SK-MEL-5 (cell line): ENCODE measurements at places on chromosomes 5 and 9.

GRCh38 chr9:76557674-76558225, 98.8 kb downstream of the GCNT1 start:
- DNase-seq = no peak

DNA sequence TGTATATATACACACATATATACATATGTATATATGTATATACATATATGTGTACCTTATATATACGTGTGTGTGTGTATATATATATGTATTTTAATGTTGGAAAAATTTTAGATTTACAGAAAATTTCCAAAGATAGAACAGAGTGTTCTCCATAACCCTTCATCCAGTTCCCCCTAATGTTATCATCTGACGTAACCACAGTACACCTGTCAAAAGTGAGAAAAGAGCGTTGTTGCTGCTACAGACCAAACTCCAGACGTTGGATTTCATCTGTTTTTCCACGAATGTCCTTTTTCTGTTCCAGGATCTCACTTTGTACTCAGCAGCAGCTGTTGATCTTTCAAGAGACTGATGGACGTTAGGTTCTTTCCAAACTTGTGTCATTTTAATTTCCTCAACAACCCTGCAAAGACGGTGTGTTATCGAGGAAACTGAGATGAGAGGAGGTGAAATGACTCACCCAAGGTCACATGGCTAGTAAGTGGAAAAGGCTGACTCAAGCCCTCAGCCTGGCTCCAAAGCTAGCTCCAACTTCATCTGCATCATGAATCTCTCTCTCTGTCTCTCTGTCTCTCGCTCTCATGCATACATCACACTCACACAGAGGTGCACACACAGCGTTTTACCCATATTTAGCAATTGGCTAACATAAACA, 17.0 kb upstream of the NTNG2 start:
- DNase-seq = no peak

DNA sequence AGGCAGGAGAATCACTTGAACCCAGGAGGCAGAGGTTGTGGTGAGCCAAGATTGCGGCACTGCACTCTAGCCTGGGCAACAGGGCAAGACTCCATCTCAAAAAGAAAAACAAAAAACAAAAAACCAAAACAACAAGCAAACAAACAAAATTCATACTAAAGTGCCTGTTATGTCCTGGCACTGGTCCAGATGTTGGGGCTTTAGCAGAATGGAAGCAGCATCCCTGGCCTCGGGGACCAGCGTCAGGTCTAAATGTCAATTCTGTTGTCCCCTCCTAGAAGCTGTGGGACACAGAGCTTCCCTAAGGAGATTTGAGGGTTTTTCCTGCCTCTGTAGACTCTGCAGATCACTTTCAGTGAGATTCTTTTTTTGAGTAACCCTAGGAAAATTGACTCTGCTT, 26.2 kb downstream of the PPARGC1B start:
- no peak for DNase-seq

DNA sequence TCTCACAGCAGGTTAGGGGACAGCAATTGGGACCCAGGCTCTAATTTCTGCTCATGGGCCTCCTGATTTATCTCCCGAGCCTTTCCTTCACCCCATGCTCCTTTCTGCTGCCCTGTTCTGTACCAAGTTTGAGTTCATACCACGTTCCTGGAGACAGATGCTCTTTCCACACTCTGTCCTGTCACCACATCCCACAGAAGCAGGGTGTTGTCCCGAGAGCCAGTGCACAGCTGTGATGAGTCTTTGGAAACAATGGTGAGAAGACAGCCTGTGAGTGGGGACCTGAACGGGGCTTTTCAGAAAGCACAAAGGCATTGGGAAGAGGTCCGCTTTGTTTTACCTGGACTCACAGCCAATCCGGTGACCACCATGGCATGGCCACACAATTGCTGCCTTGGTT, 17.4 kb downstream of the WDR31 start:
- no peak for DNase-seq

GRCh38 chr9:136551401-136552116, 5.7 kb upstream of the NOTCH1 start:
- no peak for DNase-seq

- no peak for DNase-seq
Measured at GRCh38 chr9:106829666-106830408, 33.1 kb upstream of the ZNF462 start.

GRCh38 chr5:143106174-143106573, 297.3 kb downstream of the NR3C1 start:
- peak; percentile 30 for DNase-seq

DNA sequence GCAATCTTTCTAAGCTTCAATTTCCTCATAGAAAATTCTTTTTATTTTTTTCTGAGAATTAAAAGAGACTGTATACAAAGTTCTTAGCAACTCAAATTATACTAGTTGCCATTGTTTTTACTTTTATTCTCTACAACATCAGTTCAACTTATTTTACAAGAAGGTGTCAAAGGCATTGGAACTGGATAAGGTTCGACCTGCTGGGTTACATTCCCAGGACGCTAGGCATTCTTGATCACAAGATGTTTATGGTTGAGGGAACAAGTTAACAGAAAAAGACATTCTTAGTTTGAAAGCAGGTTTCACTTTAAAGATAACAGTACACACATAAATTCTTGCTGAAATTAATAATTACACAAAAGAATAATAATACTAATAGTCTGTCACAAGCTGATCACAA, 163.5 kb upstream of the SNX2 start:
- DNase-seq = no peak

- no peak for DNase-seq
Measured at GRCh38 chr5:126686451-126687126, 85.8 kb downstream of the PHAX start.

DNA sequence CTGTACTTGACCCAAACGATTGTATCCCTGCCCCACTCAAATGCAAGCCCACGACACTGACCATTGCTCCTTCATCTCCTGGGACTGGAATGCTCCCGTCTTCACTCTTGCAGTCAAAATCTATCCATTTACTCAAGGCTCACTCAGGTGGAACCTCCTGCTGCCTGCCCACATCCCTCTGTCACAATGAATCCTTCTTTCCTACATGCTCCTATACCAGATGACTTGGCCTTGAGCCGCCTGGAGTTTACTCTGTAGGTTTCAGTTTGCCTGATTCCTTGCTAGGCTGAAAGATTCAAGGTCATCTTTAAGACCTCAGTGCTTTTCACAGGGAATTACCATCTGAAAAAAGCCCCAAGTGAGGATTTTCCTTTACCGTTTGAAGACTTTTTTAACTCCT, 264.1 kb downstream of the GLIS3 start:
- DNase-seq = no peak

- DNase-seq = no peak
Measured at GRCh38 chr9:76365028-76365427, 29.2 kb downstream of the RFK start.

DNA sequence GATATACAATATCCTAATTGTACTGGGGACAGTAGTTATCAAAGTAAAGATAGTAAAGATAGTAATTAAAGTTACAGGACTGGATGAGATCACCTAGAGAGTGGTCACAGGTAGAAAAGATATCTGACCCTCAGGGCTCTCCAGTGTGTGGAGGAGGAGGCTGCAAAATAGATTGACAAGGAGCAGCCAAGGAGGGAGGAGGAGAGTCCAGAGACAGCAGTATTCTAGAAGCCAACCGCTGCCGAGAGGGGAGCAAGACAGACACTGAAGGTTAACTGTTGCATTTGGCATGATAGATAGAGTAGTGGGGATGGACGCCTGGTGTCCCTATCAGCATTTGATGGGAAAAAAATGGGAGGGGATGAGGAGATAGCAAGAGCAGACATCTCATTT, 17.0 kb upstream of the F2RL1 start:
- DNase-seq = no peak

GRCh38 chr5:83029912-83030311, 47.3 kb downstream of the TMEM167A start:
- DNase-seq = no peak

GRCh38 chr5:167413506-167413905, 877.9 kb upstream of the WWC1 start:
- DNase-seq = no peak

GRCh38 chr9:97387504-97387886, 24.4 kb upstream of the TDRD7 start:
- no peak for DNase-seq

DNA sequence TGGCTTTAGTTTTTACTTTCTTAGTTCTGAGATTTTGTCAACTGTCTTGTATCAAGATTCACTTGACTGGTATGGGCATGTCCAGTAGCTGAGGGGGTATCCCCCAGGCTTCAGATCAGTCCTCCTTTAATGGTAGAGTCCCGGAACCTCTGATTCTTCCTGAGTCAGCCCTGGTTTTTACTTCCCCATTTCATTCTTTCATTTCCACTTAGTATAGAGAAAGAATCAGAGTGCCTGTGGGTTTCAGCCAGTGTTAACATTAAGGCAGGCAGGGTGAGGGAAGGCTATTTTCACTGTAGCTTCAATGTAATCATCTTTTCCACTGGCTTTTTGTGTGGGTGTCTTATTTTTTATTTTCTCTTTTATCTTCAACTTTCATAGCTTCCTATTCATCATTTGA, 8.3 kb upstream of the COMMD10 start:
- no peak for DNase-seq

- no peak for DNase-seq
Measured at GRCh38 chr5:138033386-138033808, 518 bp upstream of the FAM13B start.

DNA sequence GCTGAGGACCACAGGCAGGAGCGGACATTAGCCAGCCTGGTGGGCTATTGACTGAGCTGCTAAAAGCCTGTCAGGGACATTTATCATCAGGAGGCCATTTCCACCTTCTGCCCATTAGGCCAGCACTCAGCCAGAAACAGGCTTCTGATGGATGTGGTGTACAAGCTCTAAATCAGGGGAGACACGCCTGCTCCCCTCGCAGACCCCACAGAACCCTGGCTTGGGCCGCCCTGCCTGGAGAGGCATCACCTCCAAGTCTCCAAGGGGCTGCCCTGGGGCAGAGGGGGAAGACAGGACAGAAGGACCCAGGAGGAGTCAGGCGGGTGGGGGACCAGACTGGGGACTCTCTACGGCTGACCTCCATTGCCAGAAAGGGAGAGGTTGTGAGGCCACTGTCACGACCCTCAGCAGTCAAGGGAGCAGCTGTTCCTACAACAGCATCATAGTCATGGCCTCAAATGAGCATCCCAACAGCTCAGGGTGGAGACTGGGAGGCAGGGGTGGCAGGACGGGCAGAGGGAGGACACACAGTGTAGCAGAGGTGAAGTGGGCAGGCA, 24.0 kb upstream of the TRIM14 start:
- no peak for DNase-seq

DNA sequence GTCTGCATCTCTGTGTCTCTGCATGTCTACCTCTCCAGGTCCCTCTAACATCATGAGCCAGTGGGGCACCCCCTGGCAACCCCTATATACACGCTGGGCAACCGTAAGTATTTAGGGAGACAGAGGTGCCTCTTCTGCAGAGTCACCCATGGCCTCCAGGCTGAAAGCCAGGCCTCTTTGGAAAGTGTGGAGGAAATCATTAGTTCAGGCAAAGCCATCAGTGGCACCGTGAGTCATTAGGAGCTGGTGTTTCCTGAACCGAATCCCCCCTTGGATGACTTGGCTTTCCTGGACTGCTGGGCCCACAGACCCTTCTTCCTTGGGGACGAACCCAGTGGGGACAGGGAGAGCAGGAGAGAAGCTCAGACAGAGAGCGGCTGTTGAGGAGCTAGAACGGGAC, 174.8 kb downstream of the OLFM1 start:
- DNase-seq = no peak

DNA sequence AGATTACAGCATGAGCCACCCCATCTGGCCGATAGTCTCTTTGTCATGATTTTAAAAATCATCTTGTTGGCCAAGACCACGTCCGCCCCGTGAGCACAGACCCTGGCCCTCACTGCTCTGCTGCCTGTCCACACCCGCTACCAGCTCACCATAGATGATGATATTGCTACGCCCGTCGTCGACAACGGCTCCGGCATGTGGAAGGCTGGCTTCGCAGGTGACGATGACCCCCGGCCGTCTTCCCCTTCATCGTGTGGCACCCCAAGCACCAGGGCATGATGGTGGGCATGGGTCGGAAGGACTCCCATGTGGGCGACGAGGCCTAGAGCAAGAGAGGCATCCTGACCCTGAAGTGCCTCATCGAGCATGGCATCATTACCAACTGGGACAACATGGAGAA, 76.5 kb downstream of the KDM4C start:
- DNase-seq = no peak

GRCh38 chr5:61808091-61808490, 476.0 kb downstream of the ZSWIM6 start:
- no peak for DNase-seq

DNA sequence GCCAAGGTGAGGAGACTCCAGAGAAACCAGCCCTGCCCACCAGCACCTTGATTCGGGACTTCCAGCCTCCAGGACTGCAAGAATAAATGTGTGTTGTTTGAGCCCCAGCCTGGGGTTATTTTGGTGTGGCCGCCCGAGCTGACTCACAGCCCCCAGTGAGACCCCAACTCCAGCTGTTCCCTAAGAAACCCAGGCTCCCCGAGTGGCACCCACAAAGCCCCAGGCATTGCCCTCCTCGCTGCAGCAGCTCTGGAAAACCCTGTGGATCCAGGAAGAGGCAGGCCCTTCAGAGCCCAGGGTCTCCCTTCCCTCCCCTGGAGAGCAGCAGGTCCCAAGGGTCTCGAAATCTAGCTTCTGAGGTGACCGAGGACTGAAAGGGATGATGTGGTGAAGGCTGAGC, 69.2 kb upstream of the PPP1R26 start:
- DNase-seq = no peak

GRCh38 chr5:115257981-115258380, 4.7 kb downstream of the PGGT1B start:
- DNase-seq = no peak

GRCh38 chr5:61918611-61919010, 387.4 kb upstream of the KIF2A start:
- no peak for DNase-seq

DNA sequence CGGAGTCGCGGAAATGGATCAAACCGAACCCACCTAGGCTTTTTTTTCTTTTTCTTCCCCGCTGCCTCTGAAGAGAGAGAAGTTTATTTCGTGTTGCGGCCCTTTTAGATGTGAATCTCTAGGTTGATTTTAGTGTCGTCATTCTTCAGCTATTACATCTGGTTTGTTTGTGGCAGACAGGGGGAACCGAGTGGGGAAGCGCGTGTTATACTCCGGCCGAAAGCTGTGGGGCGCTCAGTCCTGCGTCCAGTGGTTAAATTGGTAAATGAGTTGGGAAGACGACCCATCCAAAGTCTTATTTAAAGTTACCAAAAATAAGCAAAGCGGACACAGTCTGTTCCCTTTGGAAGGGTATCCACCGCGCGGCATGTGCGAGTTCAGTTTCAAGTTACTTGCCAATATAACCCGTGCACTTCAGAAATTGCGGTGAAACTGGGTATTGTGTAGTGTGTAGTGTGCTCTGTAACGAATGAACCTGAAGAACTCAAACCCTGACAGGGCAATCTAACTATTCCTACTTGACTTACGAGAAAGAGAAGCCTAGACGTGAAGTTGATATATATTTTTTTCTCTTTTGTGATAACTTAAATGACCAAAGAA, 1.3 kb downstream of the MAN2A1 start:
- DNase-seq = peak; percentile 67

GRCh38 chr5:176664479-176664878, 17.2 kb downstream of the TSPAN17 start:
- no peak for DNase-seq
